ENCODE measurements at places on chromosomes 13 and 19.

DNA sequence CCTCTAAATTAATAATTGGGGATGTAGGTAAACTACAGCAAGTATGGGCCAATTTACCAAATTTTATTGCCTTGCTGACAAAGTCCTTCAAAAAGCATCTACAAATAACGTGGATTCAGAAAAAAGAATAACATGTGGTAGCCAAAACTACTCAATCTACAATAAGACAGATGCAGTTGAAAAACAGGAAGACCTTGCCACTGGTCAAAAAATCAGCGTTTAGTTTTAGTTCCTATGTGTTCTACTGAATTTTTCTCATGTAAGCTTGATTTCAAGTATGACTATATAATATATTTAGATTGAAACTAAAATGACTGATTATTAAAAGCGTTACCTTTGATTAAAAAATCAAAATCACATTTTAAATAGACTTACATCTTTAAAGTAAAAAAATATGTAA, 1317.6 kb downstream of the PCDH9 start:
- H3K27ac ChIP-seq: no peak overlapping the region
- H3K4me1 ChIP-seq: no peaks in the 10 kb centered on the region
- no peak for DNase-seq
- H3K27me3 ChIP-seq: no peaks in the 10 kb centered on the region

DNA sequence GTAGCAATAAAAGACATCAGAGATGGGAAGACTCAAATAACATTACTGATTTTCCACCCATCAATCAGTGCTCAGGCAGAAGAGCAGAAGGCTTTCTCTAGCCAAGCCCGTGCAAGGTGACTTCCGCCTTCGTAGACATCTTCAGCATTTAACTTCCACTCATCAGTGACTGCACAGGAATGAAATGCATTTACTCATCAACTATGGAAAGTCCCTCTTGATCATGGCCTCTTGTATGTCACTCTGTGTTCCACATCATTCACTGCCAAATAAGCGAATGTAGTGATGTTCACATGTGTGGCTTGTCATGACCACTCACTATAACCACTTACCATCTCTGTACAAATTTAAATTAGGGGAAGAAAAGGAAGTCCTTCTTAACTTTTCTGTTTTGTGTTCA, 49.4 kb downstream of the SACS start:
- peaks cover 25% of the 10 kb centered on the region for H3K4me1 ChIP-seq
- H3K4me3 ChIP-seq: no peak overlapping the region
- no peak overlapping the region for H3K27ac ChIP-seq
- H3K36me3 ChIP-seq: peaks cover 8% of the 10 kb centered on the region
- peaks cover 11% of the 10 kb centered on the region for H3K27me3 ChIP-seq
- no peak for DNase-seq

- H3K4me3 ChIP-seq: peak overlapping the region; percentile 35
- H3K36me3 ChIP-seq: peaks cover 16% of the 10 kb centered on the region
- DNase-seq: no peak
- no peaks in the 10 kb centered on the region for H3K27me3 ChIP-seq
Observed at GRCh38 chr19:2012941-2013682, 2.4 kb downstream of the BTBD2 start.

GRCh38 chr13:95260031-95260525, 41.2 kb downstream of the ABCC4 start:
- H3K27ac ChIP-seq: no peak overlapping the region
- H3K4me3 ChIP-seq: no peak overlapping the region
- DNase-seq: no peak
- no peaks in the 10 kb centered on the region for H3K4me1 ChIP-seq
- no peaks in the 10 kb centered on the region for H3K27me3 ChIP-seq
- H3K36me3 ChIP-seq: peaks cover 3% of the 10 kb centered on the region

- peak within 1 kb of the TSS; percentile 74 for H3K4me3 ChIP-seq
- peaks cover 78% of the 10 kb centered on the region for H3K27me3 ChIP-seq
- H3K4me1 ChIP-seq: peaks cover 20% of the 10 kb centered on the region
- peak within 1 kb of the TSS; percentile 43 for H3K27ac ChIP-seq
- no peaks in the 10 kb centered on the region for H3K36me3 ChIP-seq
- DNase-seq: peak; percentile 82
Observed at GRCh38 chr19:12838182-12838885, at the start of gene MAST1. TSS of gene MAST1 (plus strand) at chr19:12838515. CDS start at chr19:12838573, 58 bp downstream.

GRCh38 chr13:39822437-39822836, 167.0 kb downstream of the COG6 start:
- peaks cover 5% of the 10 kb centered on the region for H3K36me3 ChIP-seq
- peaks cover 20% of the 10 kb centered on the region for H3K4me1 ChIP-seq
- H3K27ac ChIP-seq: peak overlapping the region; percentile 62

- H3K4me3 ChIP-seq: no peak overlapping the region
- no peaks in the 10 kb centered on the region for H3K36me3 ChIP-seq
- no peak for DNase-seq
- no peaks in the 10 kb centered on the region for H3K27me3 ChIP-seq
- H3K27ac ChIP-seq: no peak overlapping the region
Observed at GRCh38 chr13:64534302-64534701, 2695.8 kb downstream of the PCDH9 start.

DNA sequence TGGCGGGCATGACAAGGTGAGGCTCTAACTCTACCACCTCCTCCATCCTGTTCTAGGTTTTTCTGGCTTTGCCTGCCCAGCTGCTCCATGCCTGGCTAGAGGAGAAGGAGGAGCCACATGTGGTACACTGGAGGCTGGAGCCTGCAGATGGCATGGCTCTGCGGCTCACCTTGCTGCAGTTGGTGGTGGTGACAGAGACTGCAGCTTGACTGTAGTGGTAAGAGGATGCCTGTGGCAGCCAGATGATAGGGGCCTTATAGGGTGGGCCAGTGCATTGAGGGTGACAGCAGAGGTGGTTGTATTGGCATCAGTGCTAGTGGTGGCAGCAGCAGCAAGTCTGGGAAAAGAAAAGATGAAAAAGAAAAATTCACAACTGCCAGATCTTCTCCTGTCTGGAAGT, 146.2 kb downstream of the TNFRSF19 start:
- peaks cover 16% of the 10 kb centered on the region for H3K27me3 ChIP-seq
- no peak for DNase-seq
- no peak overlapping the region for H3K4me3 ChIP-seq
- no peaks in the 10 kb centered on the region for H3K36me3 ChIP-seq

GRCh38 chr19:4969772-4970531, 1.0 kb downstream of the KDM4B start:
- DNase-seq: peak; percentile 53
- H3K4me1 ChIP-seq: peaks cover 32% of the 10 kb centered on the region
- H3K4me3 ChIP-seq: peak overlapping the region; percentile 94

- H3K27me3 ChIP-seq: peaks cover 33% of the 10 kb centered on the region
- H3K36me3 ChIP-seq: no peaks in the 10 kb centered on the region
- DNase-seq: no peak
- H3K4me1 ChIP-seq: peaks cover 6% of the 10 kb centered on the region
Observed at GRCh38 chr19:35793381-35794165, 18.2 kb downstream of the ARHGAP33 start.

DNA sequence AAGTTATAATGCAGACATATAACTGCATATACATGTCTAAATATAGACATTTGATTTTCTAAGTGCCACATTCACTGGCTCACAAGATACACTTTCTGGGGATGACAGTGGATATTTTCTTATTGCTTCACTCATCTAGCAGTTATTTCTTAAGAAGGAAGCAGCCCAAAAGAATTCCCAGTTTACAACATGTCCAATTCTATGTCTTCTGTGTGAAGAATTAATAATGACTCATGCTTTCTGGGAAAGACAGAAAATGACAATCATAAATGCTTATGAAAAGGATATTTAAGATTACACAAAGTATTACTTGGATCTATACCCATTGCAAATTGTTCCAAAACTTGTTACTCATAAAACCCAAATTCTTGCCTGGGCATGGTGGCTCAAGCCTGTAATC, 543.4 kb downstream of the SUCLA2 start:
- no peak for DNase-seq
- no peaks in the 10 kb centered on the region for H3K4me1 ChIP-seq
- no peaks in the 10 kb centered on the region for H3K27me3 ChIP-seq
- no peaks in the 10 kb centered on the region for H3K36me3 ChIP-seq
- no peak overlapping the region for H3K27ac ChIP-seq

GRCh38 chr13:40352802-40353562, 313.5 kb downstream of the FOXO1 start:
- H3K4me3 ChIP-seq: no peak overlapping the region
- peaks cover 2% of the 10 kb centered on the region for H3K36me3 ChIP-seq
- DNase-seq: no peak
- no peaks in the 10 kb centered on the region for H3K4me1 ChIP-seq
- no peak overlapping the region for H3K27ac ChIP-seq

DNA sequence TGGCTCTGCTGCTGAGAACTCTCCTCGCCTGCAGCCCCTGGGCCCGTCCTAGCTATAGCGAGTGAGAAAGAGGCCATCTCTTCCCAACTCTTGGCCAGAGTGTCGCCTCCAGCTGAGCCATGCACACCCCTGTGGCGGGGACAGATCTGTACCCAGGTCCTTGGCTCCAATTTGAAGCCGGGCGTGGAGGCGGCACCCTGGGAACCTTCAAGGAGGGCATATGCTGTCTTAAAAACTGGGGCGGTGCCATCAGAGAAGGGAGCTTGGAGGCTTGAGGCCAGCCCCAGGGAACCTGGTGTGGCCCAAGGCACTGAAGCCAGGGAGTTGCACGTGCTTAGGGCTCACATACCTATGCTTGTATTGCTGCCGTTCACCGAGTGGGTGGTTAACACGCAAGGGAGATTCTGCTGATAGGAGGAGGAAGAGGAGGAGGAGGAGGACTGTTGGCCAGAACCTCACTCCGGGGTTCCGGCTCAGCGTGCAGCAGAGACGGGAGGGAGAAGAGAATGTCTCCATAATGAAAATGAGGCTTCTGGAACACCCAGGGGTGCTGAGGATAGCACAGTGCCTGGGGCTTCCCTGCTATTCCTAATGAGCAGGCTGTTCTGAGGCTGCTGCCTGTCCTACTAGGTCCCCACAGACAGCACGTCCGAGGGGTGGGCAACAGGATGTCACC, 40.7 kb downstream of the COMP start:
- H3K4me1 ChIP-seq: no peaks in the 10 kb centered on the region
- no peaks in the 10 kb centered on the region for H3K36me3 ChIP-seq
- H3K4me3 ChIP-seq: no peak overlapping the region

GRCh38 chr13:33758113-33758512, 59.8 kb upstream of the RFC3 start:
- no peak for DNase-seq
- H3K27ac ChIP-seq: no peak overlapping the region
- no peak overlapping the region for H3K4me3 ChIP-seq
- H3K36me3 ChIP-seq: no peaks in the 10 kb centered on the region
- H3K27me3 ChIP-seq: no peaks in the 10 kb centered on the region

DNA sequence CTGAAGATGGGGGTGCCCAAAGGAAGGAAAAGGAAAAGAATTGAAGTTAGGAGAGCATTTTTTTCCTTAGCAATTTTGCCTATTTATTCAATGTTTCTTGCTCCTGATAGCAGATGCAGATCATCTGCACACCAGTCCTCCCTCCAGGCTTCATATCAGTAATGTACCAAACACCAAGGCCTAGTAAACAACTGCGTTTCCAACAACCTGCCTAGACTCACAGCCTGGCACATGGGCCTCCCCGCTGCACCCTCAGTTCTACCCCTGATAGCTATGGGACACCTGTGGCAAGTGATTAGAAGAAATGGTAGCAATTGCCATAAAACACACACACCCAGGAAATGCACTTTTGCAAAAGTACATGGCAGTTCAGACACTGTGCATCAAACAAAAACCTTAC, 30.4 kb upstream of the HMGB1 start:
- H3K27me3 ChIP-seq: no peaks in the 10 kb centered on the region
- DNase-seq: no peak
- no peak overlapping the region for H3K27ac ChIP-seq

- peaks cover 10% of the 10 kb centered on the region for H3K27me3 ChIP-seq
- H3K4me1 ChIP-seq: no peaks in the 10 kb centered on the region
- no peak for DNase-seq
Observed at GRCh38 chr13:38602266-38602665, 84.6 kb upstream of the FREM2 start.

DNA sequence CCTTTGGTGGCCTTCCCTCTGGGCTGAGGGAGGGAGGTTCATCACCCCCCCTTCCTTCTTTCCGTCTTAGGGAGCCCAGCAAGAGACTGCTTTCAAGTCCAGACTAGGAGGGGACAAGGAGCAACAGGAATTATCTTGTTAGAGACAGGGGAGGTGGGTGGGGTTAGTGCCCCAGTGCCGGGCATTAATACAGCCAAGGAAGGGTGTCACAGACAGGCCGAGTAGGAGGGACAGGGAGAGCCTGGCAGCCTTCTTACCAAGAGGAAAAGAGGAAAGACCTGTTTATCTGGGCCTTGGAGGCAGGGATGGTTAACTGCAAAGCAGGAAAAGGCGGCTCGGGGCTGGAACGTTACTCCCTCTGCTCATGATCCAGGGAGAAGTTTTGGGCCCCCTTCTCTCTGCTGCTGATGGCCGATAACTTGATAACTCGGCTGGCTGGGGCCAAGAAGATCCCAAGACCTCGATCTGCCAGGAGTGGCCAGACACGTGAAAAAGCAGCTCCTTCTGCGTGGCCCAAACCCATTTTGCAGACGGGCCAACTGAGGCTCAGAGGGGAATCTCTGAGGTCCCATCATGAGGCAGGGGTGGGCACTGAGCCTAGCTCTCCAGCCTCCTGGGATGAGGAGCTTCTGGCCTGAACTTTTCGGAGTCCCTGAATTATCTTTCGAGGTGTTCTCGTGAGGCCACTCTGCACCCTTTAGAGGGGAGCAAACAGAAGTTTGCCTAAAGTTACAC, 79.3 kb downstream of the PTPRS start:
- DNase-seq: no peak
- H3K36me3 ChIP-seq: no peaks in the 10 kb centered on the region
- no peak overlapping the region for H3K27ac ChIP-seq
- H3K27me3 ChIP-seq: no peaks in the 10 kb centered on the region
- H3K4me1 ChIP-seq: no peaks in the 10 kb centered on the region

GRCh38 chr13:113297370-113298042, 467 bp downstream of the LAMP1 start:
- H3K27me3 ChIP-seq: peaks cover 18% of the 10 kb centered on the region
- H3K36me3 ChIP-seq: peaks cover 11% of the 10 kb centered on the region
- H3K4me1 ChIP-seq: peaks cover 25% of the 10 kb centered on the region

DNA sequence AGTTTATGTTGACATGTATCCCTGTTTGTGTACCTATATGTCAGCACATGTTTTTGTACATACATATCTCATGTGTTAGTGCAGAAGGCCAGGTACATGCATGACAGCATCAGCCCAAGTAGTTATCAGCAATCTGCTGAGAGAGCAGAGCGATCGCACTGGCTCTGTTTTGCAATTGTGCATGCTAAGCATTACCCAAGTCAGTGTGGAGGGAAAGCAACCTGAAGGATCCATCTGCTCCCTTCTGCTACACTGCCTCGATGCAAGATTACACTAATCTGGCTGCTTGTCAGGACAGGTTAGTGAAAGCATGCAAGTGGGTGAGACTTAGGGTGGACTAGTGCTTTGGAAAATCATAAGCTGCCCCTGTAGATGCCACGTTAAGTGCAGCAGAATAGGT, 211.8 kb downstream of the PCCA start:
- no peak for DNase-seq
- no peak overlapping the region for H3K27ac ChIP-seq
- H3K27me3 ChIP-seq: no peaks in the 10 kb centered on the region
- H3K36me3 ChIP-seq: peaks cover 2% of the 10 kb centered on the region
- peaks cover 1% of the 10 kb centered on the region for H3K4me1 ChIP-seq

Data from activated naive CD8-positive, alpha-beta T cell treated with anti-CD3 and anti-CD28 coated beads, Interleukin-2, amount 10 ng/mL, durations not matched to agents 7 days and 5 days (primary cell).